Renal cortical epithelial cell (primary cell): ENCODE measurements at places on chromosomes 3 and 15. TPM values are rescaled to one million over a fixed set of nuclear protein-coding genes. Genes with fewer than 3 reads are reported as not detected.

DNA sequence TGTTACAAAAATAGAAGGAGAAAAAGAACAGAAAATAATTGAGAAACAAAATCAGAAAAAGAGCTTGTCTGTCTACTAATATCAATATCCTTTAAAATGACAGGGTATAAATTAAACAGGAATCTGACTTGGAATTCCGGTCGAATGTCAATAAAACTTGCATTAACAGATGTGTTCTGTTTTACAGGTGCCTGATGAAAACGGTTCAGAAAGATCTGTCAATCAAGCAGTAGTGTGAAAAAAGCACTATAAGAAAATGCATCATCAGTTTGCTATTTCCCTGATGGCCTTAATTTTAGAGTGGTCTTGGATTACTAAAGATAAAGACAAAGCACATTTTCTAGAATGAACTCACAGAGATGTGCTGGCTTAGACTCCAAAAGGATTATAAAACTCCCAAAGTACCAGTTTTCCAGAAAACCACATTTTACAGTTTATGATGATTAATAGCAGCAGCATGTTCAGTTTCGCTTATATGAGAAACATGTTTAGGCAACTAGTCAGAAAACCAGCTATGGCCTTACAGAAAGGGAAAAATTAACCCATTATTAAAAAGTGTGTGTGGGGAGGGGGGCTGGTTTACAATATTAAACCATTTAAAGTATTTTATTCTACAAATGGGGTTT is 8.2 kb upstream of the C3orf38 start:
- no peak for DNase-seq

- DNase-seq = peak; percentile 97
Measured at GRCh38 chr3:155232605-155233004, 60.9 kb downstream of the STRIT1 start.

- no peak for DNase-seq
Measured at GRCh38 chr3:56424336-56424735, 43.9 kb downstream of the ERC2 start.

DNA sequence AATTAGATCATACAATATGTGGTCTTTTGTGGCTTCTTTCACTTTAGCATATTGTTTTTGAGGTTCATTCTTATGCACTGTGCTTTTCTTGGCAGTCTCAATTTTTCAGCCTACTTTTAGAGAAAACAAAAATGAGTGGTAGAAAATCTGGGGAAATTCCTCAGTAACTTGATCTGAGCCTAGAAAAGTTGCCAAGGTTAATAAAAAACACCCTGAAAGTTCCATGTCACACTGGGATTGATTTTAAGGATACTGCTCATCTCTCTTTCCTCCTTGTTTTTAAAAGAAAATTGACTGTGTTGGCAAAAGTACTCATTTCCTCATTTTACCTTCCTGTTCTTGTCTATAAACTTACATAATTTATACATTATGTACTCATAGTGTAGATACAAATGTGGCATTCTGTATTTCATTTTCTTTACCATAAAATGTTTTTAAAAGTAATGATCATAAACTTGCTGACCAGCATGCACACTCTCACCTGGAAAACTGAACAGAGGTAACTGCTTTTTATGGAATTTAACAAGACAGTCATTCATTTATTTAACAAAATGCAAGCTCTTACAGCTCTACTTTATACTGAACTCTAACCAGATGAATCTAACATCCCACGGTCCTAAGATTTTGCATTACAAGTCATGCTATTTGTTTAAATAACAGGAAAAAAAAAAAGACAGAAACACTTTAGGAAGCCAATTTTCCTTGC is 28.6 kb upstream of the SH3BP5 start:
- DNase-seq = no peak

GRCh38 chr15:73849641-73850040 is 23.7 kb upstream of the TBC1D21 start:
- DNase-seq = no peak

DNA sequence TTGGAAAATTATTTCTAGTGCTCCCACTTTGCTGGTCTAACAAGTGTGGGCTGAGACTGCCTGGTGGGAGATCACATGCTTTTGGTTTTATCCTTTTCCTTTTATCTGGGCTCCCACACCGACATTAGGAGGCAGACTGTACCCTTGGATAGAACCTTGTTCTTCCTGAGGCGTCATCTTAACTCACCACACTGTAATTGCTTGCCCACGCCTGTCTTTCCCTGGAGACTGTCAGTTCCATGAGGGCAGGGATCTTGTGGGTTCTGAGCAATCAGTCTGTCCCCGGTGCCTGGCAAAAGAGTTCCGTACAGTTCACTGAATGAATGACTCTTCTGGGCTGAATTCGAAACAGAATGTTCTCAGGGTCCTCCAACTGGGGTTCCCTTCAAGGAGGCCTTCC is 124.6 kb upstream of the ABHD17C start:
- no peak for DNase-seq

Gene STRIT1
- total RNA-seq = not detected in 2 replicates

Gene TNFSF10
- total RNA-seq = 398 and 575 TPM in 2 replicates

Gene SNRPN
- total RNA-seq = 182 and 217 TPM in 2 replicates

Gene CCR2
- total RNA-seq = not detected in 2 replicates

Gene SLC51A
- not detected in 2 replicates for total RNA-seq
